Astrocyte (in vitro differentiated cells and primary cell): ENCODE measurements at places on chromosomes 1 and 21. TPM values are rescaled to one million over a fixed set of nuclear protein-coding genes. Genes with fewer than 3 reads are reported as not detected.

C1QB gene
- not detected in 2 replicates for total RNA-seq

ATP1A2 gene
- 2.5 and 3.5 TPM in 2 replicates for total RNA-seq

DNA sequence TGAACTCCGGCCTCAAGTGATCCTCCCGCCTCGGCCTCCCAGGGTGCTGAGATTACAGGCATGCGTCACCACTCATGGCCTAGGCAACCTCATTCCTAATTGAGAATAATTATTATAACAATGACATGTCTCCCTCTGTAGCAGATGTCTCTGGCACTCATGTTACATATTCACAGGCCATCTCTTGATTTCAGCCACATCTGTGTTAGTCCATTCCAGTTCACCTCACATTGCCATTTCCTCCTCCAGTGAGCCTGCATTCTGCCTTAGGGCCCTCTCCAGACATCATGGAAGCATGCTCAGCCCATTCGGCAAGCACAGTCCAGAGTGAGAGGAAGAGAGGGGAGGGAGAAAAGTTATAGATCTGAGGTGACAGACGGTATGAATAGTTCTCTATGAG lies 32.5 kb downstream of the CDKN2C start:
- DNase-seq, result no peak

GRCh38 chr1:243731974-243732625 lies 117.9 kb downstream of the AKT3 start:
- DNase-seq, result peak; percentile 37

BOLA1 gene
- 6.1 and 7.0 TPM in 2 replicates for total RNA-seq

GRCh38 chr1:76374086-76374485 lies 299.5 kb downstream of the ST6GALNAC3 start:
- no peak for DNase-seq

- DNase-seq, result peak; percentile 84
Measured at GRCh38 chr1:7379441-7379971, 391.6 kb upstream of the VAMP3 start.

FGR gene
- 0.17 TPM in 1 of 2 replicates, not detected in the other for total RNA-seq

AK5 gene
- 1.7 and 4.4 TPM in 2 replicates for total RNA-seq

ANP32E gene
- total RNA-seq, result 45.2 and 48.9 TPM in 2 replicates

- no peak for DNase-seq
Measured at GRCh38 chr1:101698681-101699080, 298.0 kb downstream of the OLFM3 start.

DNA sequence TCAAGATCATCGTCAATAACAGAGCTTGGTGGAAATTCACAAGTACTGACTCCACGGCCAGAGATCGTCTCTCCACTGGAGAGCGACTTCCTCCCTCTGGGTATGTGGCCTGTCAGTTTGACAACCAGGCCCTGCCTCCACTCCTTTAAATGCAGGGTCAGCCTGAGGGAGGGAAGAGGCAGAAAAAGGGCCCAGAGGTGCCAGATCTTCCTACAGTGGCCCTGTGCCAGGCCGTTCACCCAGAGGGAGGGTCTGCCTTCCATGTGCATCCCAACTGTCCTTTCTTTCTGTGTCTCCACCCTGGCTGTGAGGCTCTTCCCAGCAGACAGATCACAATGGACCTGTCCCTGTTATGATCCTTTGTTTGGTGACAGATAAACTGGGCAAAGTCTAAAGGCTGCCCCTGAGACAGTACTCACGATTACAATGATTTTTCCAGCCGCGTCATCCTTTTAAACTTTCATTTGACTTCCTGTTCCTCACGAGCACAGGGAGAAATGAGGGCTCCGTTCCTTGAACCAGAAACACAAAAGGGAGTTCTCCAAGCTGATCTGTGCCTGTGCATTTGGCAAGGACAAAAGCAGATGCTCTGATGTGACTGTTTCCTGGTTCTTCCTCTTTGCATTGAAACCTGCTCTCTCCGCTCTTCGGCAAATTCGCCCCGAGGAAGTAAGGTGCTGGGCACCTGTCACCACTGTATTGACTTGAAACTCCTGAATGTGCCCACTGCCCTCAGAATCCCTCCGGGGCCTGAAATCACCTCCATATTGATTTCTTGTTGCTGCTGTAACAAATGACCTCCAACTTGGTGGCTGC lies 126.7 kb downstream of the PGBD5 start:
- DNase-seq, result no peak

GNAT2 gene
- not detected in 2 replicates for total RNA-seq

ASAP3 gene
- total RNA-seq, result 32.1 and 33.5 TPM in 2 replicates

- DNase-seq, result peak; percentile 39
Measured at GRCh38 chr1:156162430-156163037, 9.1 kb downstream of the SEMA4A start.
